ENCODE measurements at places on chromosomes 3 and 15. TPM values are rescaled to one million over a fixed set of nuclear protein-coding genes. Genes with fewer than 3 reads are reported as not detected.

Gene CHRNA5
- 2.0 TPM for total RNA-seq

- H3K27me3 ChIP-seq = peaks cover 5% of the 10 kb centered on the region
- H3K4me3 ChIP-seq = no peak overlapping the region
- no peaks in the 10 kb centered on the region for H3K36me3 ChIP-seq
- H3K27ac ChIP-seq = no peak overlapping the region
- DNase-seq = peak; percentile 26
These were observed 38.8 kb upstream of the TIMP4 start for GRCh38 chr3:12197475-12197874.

DNA sequence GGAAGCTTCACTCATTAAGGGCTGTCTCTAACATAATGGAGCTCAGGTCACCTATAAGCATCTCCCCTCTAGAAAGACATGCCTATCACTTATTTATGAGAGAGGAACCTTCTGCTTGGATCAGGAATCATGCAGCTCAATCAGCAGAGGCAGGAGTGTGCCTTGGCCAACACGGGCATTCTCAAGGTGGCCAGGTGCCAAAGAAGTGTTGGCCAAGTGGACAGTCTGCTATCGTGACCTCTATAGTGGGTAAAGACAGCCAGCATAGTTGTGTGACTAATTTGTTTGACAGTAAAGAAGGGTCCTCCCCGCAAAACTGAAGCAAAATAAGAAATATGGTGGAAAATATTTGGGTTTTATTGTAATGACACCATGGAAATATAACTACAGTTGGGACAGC, 14.7 kb upstream of the AGTR1 start:
- no peaks in the 10 kb centered on the region for H3K27me3 ChIP-seq
- no peaks in the 10 kb centered on the region for H3K36me3 ChIP-seq
- H3K27ac ChIP-seq = no peak overlapping the region
- no peak for DNase-seq
- no peaks in the 10 kb centered on the region for H3K4me1 ChIP-seq

Gene ARNT2
- total RNA-seq = 0.34 TPM

Gene LMAN1L
- not detected for total RNA-seq

Gene INSYN1
- total RNA-seq = not detected

DNA sequence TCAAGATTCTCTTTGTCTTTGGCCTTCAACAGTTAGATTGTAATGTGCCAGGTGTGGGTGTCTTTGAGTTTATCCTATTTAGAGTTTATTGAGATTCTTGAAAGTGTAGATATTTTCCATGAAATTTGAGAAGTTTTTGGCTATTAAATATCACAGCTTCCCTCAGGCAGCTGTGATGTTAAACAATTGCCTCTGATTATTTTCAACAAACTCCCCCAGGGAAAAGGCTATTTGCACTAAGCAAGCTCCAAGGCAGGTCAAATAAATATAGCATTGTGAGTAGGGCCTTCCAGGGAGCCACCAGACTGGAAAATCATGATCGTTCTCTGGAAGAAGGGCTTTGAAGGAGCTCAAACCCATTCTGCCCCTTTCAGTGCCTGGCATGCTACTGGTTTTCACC, 107.0 kb downstream of the EEFSEC start:
- no peaks in the 10 kb centered on the region for H3K27me3 ChIP-seq
- H3K36me3 ChIP-seq = peaks cover 30% of the 10 kb centered on the region
- no peak for DNase-seq
- peaks cover 3% of the 10 kb centered on the region for H3K4me1 ChIP-seq
- H3K4me3 ChIP-seq = no peak overlapping the region

Gene GHRL
- total RNA-seq = 0.22 TPM

Gene OXNAD1
- total RNA-seq = 38.8 TPM

Gene FRMD5
- 0.23 TPM for total RNA-seq

GRCh38 chr3:173823911-173824460, 426.4 kb downstream of the NLGN1 start:
- no peak overlapping the region for H3K27ac ChIP-seq
- H3K36me3 ChIP-seq = no peaks in the 10 kb centered on the region
- H3K27me3 ChIP-seq = no peaks in the 10 kb centered on the region
- DNase-seq = no peak

GRCh38 chr3:101184111-101184510, 136.3 kb downstream of the IMPG2 start:
- H3K27ac ChIP-seq = no peak overlapping the region
- H3K4me3 ChIP-seq = no peak overlapping the region

Gene SERPINI2
- not detected for total RNA-seq

- H3K4me1 ChIP-seq = no peaks in the 10 kb centered on the region
- H3K27ac ChIP-seq = no peak overlapping the region
- DNase-seq = no peak
- no peaks in the 10 kb centered on the region for H3K27me3 ChIP-seq
- no peaks in the 10 kb centered on the region for H3K36me3 ChIP-seq
These were observed 185.2 kb upstream of the ARL6 start for GRCh38 chr3:97579365-97579764.

DNA sequence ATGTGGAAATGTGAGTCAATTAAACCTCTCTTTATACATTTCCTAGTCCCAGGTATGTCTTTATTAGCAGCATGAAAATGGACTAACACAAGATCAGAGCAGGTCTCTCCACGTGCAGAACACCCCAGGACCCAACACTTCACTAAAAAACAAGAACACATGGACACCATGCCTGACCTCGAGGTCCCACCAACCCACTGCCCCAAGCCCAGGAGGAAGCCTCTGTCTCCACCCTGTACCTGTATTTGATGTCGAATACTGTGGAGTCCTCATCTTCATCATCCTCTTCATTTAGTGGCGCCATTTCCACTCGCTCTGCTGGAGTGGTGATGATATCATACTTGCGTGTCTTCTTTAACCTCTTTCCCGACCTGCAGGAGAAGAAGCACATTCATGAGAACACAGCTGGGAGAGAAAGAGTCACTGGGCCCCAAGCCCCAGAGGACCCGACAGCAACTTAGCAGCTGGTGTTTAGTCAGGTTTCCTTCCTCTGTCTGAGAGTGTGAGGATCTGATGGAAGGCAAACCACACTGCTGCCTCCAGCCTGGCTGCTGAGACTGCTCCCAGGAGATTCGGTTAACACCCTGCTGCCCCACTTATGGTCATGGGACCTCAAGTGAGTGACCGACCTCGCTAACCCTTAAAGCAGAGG, 25.5 kb downstream of the FAM174B start:
- peaks cover 2% of the 10 kb centered on the region for H3K27me3 ChIP-seq
- peaks cover 10% of the 10 kb centered on the region for H3K4me1 ChIP-seq
- no peak overlapping the region for H3K4me3 ChIP-seq
- DNase-seq = peak; percentile 14
- no peak overlapping the region for H3K27ac ChIP-seq
- peaks cover 1% of the 10 kb centered on the region for H3K36me3 ChIP-seq

DNA sequence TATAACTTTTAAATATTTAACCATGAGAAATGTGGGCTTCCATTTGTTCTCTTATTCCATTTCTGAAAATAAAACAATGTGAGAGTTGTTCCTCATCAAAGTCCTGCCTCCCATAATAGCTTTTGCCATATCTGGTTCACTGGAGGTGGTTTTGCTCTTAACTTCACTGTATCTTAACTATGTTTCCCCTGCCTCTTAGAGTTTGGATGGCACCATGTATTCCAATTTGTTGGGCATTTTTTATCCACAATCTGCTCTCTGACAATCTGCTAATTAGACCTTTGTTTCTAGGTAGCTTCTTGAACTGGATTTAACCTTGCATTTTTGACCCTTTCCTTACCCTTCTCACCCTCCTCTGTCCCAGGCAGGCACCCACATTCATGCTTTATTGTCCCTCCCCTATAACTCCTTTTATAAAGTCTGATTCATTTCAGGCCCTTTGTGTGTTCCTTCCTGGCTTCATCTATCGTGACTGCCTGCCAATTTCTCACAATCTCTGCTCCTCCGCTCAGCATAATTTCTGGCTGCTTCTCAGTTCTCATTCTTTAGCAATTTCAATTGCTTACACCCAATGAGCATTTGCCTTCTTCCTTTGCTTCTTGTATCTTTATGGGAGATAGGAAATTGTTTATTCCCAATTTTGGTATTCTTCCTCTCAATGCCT, 144.2 kb upstream of the ARHGEF26 start:
- no peak overlapping the region for H3K4me3 ChIP-seq
- no peaks in the 10 kb centered on the region for H3K4me1 ChIP-seq
- no peaks in the 10 kb centered on the region for H3K36me3 ChIP-seq

DNA sequence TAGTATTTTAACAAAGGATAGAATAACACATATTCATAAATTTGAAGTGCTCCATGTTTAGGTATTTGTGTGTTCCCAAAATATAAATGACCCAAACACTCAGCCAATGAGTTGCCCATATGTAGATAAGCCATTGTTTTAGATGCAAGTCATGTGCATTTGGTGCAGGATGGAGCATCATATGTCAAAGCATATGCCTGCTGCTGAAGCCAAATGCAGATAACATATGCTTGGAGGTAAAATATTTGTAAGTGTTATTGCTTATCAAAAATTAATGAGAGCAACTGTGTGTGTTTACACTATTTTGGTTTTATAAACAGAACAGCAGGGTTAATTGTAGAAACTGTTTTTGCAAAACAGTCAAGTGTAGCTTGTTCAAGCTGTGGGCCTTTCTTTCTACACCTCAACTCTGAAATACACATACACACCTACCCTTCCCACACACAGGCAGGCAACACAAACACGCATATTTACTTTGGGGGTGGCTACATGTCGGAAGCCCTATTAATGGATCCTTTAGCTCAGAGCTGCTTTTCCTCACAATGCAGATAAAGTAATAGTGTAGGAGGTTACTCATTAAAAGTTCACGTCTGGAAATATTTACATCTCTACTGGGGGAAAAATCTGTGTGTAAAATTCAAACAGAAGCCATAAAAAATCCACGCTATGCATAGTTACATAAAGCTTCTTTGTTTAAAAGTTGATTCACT, 521.4 kb downstream of the ZNF385D start:
- H3K36me3 ChIP-seq = no peaks in the 10 kb centered on the region
- no peak overlapping the region for H3K27ac ChIP-seq
- H3K4me1 ChIP-seq = no peaks in the 10 kb centered on the region
- DNase-seq = no peak

- H3K4me1 ChIP-seq = no peaks in the 10 kb centered on the region
- H3K36me3 ChIP-seq = no peaks in the 10 kb centered on the region
- no peak for DNase-seq
- H3K4me3 ChIP-seq = no peak overlapping the region
- peaks cover 4% of the 10 kb centered on the region for H3K27me3 ChIP-seq
- no peak overlapping the region for H3K27ac ChIP-seq
These were observed 43.1 kb upstream of the NMD3 start for GRCh38 chr3:161177991-161178390.

GRCh38 chr15:51388726-51389125, 47.3 kb downstream of the GLDN start:
- H3K4me1 ChIP-seq = peaks cover 4% of the 10 kb centered on the region
- no peak overlapping the region for H3K4me3 ChIP-seq
- no peaks in the 10 kb centered on the region for H3K27me3 ChIP-seq
- DNase-seq = no peak

DNA sequence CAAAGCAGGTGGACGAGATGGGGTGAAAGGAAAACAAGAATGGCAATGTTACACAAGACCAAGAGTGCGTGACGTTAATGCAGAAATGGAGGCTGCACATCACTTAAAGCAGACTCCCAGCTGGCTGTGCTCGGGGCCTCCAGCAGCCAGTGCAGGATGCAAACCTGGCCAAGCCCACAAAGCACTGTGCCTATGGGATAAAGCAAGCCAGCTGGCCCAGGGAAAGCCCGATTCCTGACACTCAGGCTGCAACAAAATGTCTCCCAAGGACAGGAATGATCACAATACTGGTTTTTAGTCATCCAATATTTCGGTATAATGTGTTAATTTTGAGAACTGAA, 86.2 kb downstream of the SEC22A start:
- H3K27ac ChIP-seq = no peak overlapping the region
- no peaks in the 10 kb centered on the region for H3K4me1 ChIP-seq
- DNase-seq = no peak
- H3K36me3 ChIP-seq = no peaks in the 10 kb centered on the region
- H3K4me3 ChIP-seq = no peak overlapping the region

- H3K27me3 ChIP-seq = no peaks in the 10 kb centered on the region
- no peak overlapping the region for H3K4me3 ChIP-seq
- no peaks in the 10 kb centered on the region for H3K4me1 ChIP-seq
These were observed 12.7 kb upstream of the CRABP1 start for GRCh38 chr15:78327466-78327865.

DNA sequence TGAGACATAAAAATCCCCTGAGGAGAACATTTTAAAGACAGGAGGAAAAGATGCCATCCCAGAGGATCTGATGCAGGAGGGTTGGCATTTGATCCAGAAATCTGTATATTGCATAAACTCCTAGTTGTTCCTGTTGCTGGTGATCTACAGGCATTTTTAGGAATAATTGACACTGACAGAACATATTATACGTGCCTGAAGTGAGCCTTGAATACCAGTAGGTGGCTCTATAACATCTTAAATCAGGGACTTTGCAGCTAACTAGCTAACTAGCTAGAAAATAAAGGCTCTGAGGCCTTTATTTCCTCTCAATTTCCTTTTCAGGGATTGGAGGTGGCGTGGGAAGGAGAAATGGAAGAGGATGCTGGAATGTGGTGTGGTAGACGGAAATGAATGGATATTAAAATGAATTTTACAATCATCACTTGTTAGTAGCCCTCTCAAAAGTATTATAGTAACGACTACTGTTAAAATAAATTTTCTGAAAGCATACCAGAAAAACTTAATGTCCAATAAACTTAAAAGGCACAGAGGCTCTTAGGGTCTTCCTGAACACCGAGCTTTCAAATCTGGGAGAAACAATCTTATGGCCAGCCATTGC, 73.8 kb upstream of the ZBED2 start:
- H3K36me3 ChIP-seq = peaks cover 21% of the 10 kb centered on the region

GRCh38 chr3:108054935-108055334, 35.9 kb downstream of the CD47 start:
- no peak for DNase-seq
- peaks cover 58% of the 10 kb centered on the region for H3K36me3 ChIP-seq
- H3K27me3 ChIP-seq = no peaks in the 10 kb centered on the region

- H3K27me3 ChIP-seq = no peaks in the 10 kb centered on the region
- no peak for DNase-seq
These were observed 358.1 kb downstream of the NSUN3 start for GRCh38 chr3:94420931-94421330.

GRCh38 chr3:8445861-8446260, 55.8 kb upstream of the LMCD1 start:
- H3K4me3 ChIP-seq = no peak overlapping the region
- H3K27ac ChIP-seq = no peak overlapping the region
- H3K27me3 ChIP-seq = peaks cover 19% of the 10 kb centered on the region
- H3K4me1 ChIP-seq = no peaks in the 10 kb centered on the region
- H3K36me3 ChIP-seq = no peaks in the 10 kb centered on the region

DNA sequence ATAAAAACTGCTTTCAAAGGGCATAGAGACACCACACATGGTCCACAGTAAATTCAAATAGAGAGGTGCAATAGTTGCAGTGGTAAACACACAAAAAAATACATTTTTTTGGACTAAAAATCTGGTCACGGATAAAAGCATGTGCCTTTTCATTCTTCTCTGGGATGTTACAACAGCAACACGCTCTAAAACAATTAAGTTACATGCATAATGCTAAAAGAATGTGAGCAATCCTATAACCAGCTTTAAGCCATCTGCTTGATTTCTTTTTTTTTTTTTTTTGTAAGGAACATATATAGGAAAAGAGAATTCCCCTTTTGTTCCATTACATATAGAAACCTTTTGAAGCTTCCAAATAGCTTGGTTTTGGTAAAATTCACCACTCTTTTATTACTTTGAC, 20.0 kb downstream of the WNT5A start:
- H3K27ac ChIP-seq = no peak overlapping the region
- no peaks in the 10 kb centered on the region for H3K36me3 ChIP-seq
- DNase-seq = no peak
- H3K27me3 ChIP-seq = no peaks in the 10 kb centered on the region

Gene KLHL24
- 10.8 TPM for total RNA-seq

- DNase-seq = peak; percentile 18
- H3K36me3 ChIP-seq = no peaks in the 10 kb centered on the region
- peak overlapping the region; percentile 80 for H3K4me3 ChIP-seq
- peaks cover 27% of the 10 kb centered on the region for H3K4me1 ChIP-seq
- peak overlapping the region; percentile 95 for H3K27ac ChIP-seq
- H3K27me3 ChIP-seq = peaks cover 20% of the 10 kb centered on the region
These were observed 1.6 kb upstream of the PPM1L start for GRCh38 chr3:160754371-160754854.

Gene SFMBT1
- total RNA-seq = 20.1 TPM

Gene RTP3
- not detected for total RNA-seq

Data from activated CD8-positive, alpha-beta T cell treated with anti-CD3 and anti-CD28 coated beads for 36 hours (primary cell).